ENCODE measurements at places on chromosomes 5 and 9.

DNA sequence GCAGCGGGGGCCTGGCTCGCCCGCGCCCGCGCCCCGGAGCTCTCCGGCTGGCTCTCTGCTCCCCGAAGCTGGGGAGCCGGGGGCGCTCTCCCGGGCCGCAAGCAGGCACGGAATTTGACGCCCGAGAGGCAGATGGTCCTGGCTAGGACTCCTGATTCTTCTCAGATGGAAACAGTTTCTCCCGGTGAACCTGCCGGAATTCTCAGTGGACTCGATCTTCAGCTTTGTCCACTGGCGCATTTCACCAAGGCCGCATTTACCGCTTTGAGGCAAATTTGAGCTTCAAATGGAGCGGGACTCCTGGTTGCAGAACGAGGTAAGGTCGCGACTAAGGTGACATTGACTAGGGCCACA is 305.7 kb upstream of the KCNN2 start:
- no peak for DNase-seq

DNA sequence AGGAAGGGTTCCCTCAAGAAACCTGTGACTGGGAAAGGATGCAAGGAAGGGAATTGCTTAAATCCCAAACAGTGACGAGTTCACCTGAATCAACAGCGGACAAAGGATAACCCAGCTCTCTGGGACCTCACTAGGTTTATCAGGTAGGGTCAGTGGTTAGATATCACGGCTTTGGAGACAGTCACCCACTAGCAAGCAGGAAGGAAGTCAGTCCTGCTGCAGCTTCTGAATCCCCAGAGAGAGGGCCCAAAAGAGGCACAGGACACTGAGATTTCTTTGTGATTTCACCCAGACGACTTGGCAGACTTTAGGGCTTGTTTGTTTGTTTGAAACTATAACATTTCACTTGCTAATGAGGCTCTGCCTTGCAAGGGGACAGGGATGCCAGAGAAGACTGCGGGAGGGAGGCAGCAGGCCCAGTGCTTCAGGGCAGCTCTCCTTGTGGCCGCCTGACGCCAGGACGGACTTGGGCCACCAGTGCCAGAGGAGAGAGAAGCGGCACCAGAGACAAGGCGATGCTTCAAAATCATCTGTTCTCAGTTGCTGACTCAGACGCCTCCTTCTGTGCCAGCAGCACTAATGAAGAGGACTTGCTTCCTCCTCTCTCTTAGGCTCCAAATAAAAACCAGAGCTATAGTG is 275.6 kb upstream of the SLC30A5 start:
- no peak for DNase-seq

GRCh38 chr9:126125577-126125976 is 201.1 kb upstream of the MVB12B start:
- no peak for DNase-seq

DNA sequence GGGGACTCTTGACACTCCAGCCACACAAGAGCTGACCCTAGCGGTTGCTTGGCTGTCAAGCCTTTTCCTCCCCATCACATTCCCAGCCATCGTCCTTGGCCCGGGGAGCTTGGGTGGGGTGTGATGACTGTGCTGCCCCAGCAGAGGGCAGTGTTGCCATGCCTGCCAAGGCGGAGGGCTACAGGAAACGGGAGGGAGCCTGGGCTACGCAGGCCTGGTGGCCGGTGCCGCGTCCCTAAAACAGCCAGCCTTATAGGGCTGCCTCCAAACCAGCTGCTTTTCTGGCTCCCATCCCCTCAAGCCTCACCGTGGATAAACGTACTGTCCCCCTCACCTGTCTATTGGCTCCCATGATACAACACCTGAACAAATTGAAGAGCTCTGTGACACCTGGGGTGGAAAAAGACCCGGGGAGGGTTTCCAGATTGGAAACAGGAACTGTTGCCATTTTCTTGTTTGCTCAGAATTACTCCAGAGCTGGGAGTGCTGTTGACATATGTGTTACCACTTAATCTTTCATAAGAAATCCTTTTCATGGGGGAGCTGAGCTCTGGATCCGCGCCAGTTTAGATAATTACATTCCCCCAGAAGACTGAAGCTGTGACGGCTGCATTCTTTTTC is 72.8 kb upstream of the ASTN2 start:
- peak; percentile 72 for DNase-seq

DNA sequence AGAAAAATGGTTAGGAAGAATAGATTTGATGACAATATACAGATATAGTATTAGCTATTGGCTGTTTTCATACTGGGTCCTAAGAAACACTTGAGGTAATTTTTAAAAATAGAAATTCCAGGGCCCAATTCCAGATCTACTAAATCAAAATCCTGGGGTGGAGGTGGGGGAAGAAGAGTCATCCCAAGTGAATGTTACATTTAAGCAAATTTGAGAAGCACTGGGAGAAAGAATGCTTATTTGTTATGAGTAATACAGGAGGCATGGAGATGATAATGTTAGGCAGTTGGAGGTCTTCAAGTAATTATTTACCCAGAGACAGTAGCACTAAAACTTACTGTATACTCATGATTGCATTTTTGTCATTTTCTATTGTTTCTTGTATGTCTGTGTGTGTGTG is 93.0 kb upstream of the DAB2 start:
- no peak for DNase-seq

DNA sequence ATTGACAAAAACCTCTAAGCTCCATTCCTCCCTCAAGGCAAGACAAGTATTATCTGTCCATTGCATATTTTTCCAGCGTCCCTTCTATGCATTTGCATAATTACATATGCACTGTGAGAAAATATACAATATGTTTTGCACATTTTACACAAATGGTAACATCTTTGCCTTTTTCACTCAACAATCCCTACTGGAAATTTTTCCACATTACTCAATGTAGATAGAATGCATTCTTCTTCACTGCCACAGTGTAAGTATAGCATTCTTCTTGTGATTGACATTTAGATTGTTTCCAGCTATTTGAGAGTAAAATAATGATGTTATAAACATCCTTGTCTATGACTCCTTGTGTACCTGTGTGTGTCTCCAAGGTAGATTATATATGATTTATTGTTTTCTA is 205.0 kb downstream of the SLIT3 start:
- no peak for DNase-seq

- DNase-seq, result peak; percentile 82
Measured at GRCh38 chr9:93094658-93095204, 1.3 kb upstream of the CARD19 start.

DNA sequence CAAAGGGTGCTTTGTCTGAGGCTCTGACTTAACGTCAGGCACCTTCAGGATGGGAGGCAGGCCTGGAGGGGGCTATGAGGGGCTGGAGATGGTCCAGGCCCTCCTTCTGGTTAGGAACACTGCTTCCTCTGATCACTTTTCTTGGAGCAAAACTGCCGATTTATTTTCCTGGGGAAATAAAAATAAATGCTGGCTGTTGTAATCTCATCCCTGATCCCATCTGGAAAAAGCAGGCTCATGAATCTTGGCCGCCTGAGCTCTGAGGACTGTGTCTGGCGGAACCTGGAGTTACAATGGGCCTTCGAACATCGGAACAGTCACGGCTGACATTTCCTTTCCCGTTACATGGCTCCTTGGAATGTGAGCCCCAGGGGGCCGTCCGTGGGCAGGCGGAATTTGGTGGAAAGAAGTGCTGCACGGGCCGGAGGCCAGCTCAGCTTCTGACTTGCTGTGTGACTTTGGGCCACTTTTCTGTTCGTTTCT is 157.8 kb downstream of the RGS3 start:
- DNase-seq, result no peak

DNA sequence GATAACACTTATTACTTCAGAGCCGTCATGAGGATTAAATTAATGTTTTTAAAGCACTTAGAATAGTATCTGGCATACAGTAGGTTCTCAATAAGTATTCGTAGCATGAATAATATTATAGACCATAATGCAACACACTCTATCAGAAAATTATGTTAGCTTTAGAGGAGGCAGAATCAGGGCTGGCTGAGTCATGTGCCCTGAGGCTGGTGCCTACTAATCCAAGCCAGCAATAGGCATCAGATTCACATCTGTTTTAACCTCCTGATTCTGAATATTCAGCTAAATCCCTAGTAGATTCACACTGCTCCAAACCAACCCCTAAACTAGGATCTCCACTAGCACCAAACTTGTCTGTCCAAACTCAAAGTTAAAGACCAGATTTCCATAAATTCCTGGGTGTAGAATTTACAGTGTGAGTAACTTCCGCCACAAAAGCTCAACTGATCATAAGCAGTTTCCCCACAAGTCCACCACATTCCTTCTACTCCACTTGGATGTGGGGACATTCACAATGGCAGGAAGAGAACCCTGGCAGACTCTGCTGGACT is 170.0 kb upstream of the DAPK1 start:
- DNase-seq, result no peak

GRCh38 chr9:38687389-38687842 is 32.5 kb downstream of the FAM240B start:
- DNase-seq, result peak; percentile 40

GRCh38 chr9:101593345-101593744 is 1.4 kb downstream of the PPP3R2 start:
- no peak for DNase-seq

GRCh38 chr9:71725590-71726338 is 42.5 kb downstream of the CEMIP2 start:
- DNase-seq, result no peak

GRCh38 chr5:61612431-61612830 is 280.4 kb downstream of the ZSWIM6 start:
- no peak for DNase-seq

- no peak for DNase-seq
Measured at GRCh38 chr5:56358703-56359681, 125.9 kb upstream of the ANKRD55 start.

- peak; percentile 83 for DNase-seq
Measured at GRCh38 chr9:129021091-129021490, 7.0 kb downstream of the SH3GLB2 start.

DNA sequence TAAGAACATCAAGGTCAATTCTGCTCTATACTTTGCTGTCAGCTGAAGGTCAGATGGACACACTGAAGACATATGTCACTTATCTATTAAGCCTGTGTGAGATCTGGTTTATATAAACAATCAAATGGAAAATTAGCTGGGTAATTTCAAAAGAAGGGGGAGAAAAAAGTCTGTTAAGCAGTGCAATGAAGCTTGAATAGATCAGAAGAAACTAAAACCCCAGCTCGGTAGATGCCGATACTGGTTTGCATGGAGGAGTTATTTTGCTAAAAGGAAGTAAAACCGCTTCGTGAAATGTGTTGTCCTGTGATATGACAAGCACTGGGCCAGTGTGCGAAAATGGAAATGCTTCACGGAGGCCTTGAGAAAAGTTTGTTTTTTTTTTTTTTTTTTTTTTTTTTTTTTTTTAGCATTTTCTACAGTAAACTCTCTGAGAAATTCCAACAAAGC is 148.8 kb downstream of the MEF2C start:
- DNase-seq, result peak; percentile 98

DNA sequence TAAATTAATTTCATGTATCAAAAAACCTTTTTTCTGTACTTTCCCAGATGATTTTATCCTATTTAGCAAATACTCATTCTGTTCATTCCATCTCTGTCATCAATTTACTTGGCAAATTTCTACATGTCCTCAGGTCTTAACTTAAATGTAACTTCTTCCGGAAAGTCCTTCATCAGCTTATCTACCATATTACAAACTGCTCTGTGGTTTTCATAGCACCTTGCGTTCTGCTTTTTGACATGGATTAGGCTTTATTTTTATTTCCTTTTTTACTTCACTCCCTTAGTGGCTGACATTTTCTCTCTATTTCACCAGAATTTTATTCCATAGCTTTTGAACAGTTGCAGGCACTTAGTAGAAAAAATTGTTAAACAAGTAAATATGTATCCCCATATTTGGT is 1040.8 kb downstream of the TAF11L14 start:
- DNase-seq, result no peak

DNA sequence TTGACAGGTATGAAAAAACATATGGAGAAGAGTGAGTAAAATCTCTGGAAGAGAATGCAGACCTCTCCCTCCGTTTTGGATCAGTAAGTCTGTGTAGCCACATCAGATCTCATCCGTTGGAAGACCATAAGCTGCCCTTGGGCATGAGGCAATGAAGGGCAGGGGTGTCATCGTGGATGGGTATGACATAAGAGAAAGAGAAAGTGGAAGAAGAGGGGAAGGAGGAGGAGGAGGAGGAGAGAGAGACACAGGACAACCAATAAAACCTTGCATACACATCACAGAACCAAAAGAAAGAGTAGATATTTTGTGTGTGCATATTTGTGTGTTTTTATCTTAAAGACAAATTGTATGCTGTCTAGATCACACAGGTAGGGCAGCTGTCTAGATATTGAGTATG is 50.7 kb downstream of the PRRC1 start:
- no peak for DNase-seq

DNA sequence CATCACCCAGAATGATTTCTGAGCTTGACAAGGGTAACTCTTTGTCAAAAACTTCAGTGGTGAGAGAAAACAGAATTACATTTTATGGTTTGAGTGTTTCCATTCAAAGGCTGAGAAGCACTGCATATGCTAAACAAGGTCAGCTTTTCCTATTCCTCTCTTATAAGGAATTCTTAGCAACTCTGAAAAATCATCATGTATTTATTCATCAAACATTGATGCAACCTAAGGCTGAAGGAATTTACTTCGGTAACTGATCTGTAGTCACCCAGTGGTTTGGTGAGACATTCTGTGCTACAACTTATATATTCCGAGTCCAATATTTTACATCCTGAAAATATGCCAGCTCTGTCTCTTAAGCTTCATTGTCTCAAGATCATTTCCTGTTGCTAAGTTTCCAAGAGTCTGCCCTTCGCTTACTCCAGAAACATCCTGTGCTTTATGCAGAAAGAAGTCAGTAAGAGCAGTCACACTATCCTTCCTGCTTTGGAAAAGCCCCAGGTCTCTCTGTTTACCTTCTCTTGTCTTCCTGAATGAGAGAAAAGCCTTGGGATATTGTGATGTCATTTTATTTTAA is 176.6 kb upstream of the TBCA start:
- DNase-seq, result no peak

- no peak for DNase-seq
Measured at GRCh38 chr9:133397895-133398294, 19.9 kb downstream of the REXO4 start.

DNA sequence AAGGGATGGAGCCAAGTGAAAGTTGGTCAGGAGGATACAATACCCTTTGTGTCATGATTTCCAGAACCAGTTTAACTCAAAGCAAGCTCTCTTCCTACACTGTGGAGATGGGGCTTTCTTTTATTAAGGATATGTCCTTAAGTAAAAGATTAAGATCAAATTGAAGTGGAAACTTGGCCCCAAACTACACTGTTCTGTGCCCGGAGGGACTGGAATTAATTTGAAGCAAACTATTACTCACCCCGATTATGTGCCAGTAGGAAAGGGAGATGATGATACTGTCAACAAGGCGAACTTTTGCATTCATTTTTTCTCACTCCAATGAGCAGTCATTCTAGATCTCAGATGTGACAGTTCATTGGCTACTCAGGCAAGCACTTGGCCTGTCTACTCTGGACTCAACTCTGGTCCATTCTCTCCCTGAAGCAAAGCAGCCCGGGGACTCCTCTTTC is 186.7 kb downstream of the NTRK2 start:
- DNase-seq, result no peak

GRCh38 chr5:83034036-83034435 is 43.2 kb downstream of the TMEM167A start:
- DNase-seq, result no peak

DNA sequence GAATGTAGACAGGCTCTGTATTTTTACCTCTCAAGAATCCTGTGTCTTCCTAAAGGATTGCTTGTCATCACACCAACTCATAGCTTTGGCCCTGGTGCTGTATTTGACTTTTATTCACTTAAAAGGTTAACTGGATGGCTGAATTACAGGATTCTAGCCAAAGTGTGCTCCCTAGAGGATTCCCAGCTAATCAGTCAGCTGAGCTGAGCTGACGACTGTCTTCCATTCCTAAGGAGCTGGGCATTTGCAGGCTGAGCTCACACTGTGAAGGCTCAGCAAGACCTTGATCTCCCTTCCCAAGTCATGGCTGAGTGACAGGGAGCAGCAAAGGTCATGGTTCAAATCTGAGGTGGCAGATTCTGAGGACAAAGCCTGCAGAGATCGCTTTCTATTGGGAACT is 59.0 kb upstream of the PALM2AKAP2 start:
- no peak for DNase-seq

Measured in GM12865 (cell line).